ENCODE measurements at places on chromosomes 3 and 15.
A peak's percentile ranks its signal among the peaks of the same experiment; 100 is the strongest.

DNA sequence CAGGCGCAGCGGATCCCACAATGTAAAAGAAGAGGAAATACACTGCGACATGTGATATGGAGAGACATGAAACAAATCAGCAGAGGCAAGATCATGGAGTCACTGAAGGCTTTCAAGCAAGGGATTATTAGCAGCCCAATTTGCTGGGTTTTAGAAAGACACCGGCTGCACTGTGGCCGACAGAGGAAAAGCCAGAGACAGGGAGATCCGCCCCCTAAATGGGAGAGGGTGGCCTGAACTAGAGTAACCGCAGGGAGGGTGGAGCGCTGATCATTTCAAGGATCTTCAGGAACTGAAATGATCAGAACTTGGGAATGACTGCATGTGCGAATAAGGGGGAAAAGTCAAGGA lies 612 bp upstream of the C15orf40 start:
- DNase-seq = no peak

GRCh38 chr3:16836505-16837237 lies 48.1 kb upstream of the PLCL2 start:
- no peak for DNase-seq

DNA sequence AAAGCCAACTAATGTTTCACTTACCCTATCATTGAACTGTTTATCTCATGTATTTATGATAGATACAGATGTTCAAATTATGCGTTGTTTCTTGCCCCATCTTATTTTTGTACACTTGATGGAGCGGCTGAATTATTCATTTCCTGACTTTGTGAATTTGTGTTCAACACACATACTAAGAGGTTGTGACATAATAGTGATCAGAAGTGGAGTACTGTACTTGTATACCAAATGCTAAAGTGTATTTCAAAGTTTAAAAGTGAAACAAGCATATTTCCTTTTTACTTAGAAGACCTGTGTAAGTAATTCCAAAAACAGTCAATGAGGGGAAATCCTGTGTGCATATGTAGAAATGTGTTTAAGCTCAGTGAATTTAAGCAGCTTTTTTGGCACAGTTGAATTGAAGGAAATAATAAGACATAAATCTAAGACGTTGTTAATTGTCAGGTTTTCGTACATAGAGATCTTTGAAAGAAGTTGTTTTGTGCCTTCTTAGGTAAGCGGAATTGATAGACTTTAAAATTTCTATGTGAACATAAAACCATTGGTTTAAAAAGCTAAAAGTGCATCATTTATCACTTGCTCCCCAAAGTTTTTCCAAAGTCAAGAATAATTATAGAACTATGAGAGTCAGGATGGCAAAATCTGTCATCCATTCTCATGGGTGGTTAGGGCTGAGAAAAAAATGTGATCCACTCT lies 1.9 kb downstream of the NFKBIZ start:
- no peak for DNase-seq

GRCh38 chr3:129878355-129878754 lies 15.2 kb downstream of the TMCC1 start:
- DNase-seq = no peak

GRCh38 chr15:83871808-83872559 lies 218.1 kb downstream of the ADAMTSL3 start:
- no peak for DNase-seq

GRCh38 chr15:90637693-90638092 lies 79.5 kb upstream of the BLM start:
- no peak for DNase-seq

DNA sequence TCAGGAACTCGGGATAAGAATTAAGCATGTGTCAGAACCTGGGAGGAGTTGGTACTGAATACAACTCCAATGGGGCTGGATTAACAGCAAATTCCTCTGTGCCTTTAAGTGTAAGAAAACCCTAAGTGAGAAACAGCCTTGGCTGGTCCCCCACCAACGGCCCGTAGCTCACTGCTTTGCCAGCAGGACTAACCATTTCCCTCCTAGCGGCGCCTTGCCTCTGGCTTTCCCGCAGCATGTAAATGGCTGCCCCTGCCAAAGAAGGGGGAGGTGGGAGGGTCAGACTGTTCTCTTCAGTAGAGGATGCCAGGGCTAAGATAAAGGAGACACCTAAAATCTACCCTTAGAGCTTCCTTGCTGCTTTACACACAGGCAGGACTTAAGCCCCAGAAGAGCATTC lies 51.0 kb upstream of the SH3GL3 start:
- DNase-seq = no peak

GRCh38 chr3:189041482-189042090 lies 130.2 kb upstream of the TPRG1 start:
- DNase-seq = peak; percentile 39

DNA sequence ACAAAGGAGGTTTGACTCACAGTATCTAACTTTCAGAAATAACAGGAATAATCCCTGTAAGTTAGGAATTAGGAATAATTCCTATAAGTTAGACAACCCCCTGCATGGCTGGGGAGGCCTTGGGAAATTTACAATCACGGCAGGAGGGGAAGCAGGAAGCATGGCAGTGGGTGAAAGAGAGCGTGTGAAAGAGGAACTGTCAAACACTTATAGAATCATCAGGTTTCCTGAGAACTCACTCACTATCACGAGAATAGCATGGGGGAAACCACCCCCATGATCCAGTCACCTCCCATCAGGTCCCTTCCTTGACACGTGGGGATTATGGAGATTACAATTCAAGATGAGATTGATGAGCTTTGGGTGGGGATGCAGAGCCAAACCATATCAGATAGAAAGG lies 385.5 kb downstream of the IL20RB start:
- no peak for DNase-seq

- no peak for DNase-seq
Measured at GRCh38 chr3:133758964-133759739, 13.0 kb downstream of the TF start.

DNA sequence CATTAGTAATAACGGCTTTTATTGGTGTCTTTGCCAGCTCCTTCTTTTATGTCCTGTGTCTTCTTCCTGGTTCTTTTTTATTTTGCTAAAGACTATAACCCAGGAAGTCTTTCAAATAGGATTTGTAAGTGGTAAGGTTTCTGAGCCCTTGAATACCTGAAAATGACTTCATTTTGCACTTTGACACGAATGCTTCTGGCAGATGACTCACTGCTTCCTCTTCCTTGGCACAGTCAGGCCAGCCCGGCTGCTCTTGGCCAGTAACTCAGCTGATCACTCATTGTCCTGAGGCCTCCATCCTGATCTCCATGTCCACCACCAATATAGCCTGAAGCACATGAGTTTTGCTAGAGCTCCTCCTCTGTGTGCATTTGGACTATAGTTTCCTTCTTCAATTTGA lies 48.7 kb upstream of the NR2E3 start:
- DNase-seq = no peak

DNA sequence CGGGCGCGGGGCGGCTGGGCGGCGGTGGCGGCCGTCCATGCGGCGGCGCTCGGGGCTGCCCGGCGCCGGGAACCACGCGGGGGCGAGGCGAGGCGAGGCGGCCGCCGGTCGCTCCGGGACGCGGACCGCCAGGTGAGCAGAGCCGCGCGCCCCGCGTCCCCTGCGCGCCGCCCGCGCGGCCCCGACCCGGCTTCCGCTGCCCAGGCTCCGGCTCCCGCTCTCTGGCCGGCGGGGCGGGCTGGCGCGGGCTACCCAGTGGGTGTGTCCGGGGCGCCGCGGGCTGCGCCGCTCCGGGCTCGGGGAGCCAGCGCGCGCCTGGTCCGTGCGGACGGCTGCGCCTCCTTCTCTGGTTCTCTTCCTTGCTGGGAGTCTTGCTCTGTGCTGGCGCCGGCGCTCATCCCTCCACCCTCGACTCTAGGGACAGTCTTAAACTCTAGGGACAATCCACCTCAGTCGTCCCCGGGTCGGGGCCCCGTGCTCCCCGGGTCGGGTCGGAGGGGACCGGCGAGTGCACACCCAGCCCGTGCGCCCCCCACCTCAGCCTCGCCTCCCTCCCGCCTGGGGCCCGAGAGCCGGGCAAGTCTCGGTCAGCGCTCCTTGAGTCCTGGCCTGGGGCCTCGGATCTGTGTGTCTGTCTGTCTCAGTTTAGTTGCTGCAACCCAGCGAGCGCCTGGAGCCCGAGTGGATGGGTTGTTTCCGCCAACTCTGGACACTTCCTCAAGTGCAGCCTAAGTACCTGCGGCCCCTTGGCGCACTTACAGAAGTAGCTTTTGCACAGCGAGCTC lies 488 bp downstream of the THSD4 start:
- no peak for DNase-seq

DNA sequence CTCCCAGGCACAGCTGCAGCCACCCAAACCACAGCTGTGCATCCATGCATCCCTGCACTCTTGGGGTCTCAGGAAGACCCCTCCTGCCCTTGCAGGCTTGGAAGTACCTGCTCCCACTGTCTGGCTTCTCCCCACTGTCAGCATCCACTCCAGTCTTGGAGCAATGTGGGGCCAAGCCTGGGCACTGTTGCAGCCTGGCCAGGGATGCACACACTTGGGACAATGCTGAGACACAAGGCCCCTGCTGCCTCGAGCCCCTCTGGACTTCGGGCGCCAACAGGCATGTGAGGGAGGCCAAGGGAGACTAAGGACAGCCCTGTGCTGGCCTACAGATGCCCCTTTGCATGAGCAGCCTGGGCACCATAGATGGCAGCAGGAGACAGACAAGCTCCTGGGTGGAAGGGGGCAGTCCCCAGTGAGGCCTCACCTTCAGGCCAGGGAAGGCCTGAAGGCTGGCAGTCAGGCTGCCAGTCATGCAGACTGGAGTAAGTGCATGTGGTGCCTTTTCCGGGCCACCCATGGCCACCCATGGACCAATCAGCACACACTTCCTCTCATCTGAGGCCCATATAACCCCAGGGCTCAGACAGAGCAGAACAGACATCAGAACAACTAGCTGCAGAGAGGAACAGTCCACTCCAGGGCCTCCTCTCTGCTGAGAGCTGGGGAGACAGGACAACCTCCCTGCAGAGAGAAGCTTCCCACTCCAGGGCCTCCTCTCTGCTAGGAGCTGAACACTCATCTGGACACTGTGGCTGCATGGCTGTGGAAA lies 219.0 kb downstream of the VGLL3 start:
- no peak for DNase-seq

DNA sequence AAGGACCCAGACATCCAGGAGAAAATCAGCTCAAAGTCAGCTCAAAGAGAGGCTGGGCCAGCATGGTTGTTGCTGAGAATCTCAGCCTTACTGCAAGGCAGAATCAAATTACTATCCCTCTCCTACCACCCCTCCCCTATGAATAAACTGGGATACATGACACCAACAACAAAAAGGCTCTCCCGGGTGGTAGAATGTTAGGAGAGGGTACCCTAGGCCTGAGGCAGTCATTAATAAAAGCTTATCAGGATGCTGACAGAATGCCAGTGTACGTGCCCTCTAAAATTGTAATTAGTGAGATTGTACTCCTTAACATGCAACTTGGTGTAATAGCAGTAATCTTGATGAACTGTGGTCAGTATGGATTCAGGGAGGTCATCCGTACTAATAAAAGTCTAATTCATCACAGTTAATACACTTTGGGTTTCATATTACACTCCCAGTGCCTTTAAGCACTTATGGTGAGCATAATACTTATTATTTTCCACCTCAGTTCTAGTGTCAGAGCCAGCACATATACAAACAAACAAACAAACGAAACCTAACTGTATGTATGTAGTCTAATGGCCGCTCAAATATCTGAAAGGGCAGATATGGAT lies 76.5 kb downstream of the B3GALNT1 start:
- no peak for DNase-seq

- DNase-seq = no peak
Measured at GRCh38 chr3:54968546-54969172, 40.8 kb upstream of the LRTM1 start.

- no peak for DNase-seq
Measured at GRCh38 chr3:144128108-144128892, 156.7 kb downstream of the DIPK2A start.

DNA sequence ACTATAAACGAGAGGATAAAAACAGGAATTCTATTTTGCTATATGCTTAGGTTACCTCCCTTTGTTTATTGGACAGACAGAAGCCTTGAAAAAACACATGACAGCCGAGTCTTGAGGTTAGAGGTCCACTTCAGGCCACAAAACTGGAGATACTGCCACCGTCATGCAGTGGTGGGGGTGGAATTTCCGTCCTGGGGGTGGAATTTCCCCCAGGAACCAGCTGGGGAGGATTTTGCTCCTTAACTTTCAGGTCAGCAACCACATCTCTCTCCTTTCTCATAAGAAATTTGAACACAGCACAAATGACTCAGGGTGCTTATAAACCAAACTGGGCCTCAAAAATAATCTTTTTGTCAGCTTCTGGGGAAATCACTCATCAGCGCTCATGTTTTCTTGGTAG lies 545.8 kb upstream of the ADAMTS9 start:
- DNase-seq = no peak

- no peak for DNase-seq
Measured at GRCh38 chr3:11507719-11508118, 136.0 kb downstream of the VGLL4 start.

- DNase-seq = no peak
Measured at GRCh38 chr3:109081746-109082510, 36.0 kb downstream of the MORC1 start.

DNA sequence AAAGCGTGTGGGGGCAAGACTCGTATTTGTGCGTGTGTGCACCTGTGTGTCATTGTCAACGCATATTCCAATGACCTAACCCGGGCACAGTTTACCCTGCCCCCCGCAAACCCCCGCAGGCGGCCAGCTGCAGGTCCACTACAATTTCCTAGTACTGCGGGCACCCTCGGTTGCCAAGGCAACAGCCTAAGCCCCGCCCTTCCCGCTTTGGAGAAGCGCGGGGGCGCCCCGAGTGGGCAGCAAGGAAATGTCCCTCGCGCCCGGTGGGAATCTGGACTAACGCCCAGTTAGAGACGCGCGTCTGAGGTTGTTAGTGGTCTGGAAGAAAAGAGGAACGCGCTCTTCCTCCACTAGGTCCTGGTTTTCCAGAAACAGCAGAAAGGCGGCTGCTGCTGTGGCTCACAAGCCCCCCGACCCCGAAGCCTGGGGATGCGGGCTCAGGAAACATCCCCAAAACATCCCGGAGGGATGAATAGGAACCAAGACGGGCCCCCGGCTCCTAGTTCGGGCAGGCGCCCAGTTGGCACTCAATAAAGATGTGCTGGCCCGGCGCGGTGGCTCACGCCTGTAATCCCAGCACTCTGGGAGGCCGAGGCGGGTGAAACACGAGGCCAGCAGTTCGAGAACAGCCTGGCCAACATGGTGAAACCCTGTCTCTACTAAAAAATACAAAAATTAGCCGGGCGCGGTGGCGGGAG lies 1.1 kb downstream of the ABHD14A start:
- DNase-seq = peak; percentile 20

GRCh38 chr3:20575146-20575545 lies 389.1 kb upstream of the SGO1 start:
- no peak for DNase-seq

GRCh38 chr15:64105113-64105704 lies 9.4 kb downstream of the SNX1 start:
- DNase-seq = no peak
